ENCODE measurements at places on chromosomes 11 and 22. TPM values are rescaled to one million over a fixed set of nuclear protein-coding genes. Genes with fewer than 3 reads are reported as not detected.

GRCh38 chr11:130760515-130761125, 155.7 kb downstream of the SNX19 start:
- DNase-seq: no peak

DNA sequence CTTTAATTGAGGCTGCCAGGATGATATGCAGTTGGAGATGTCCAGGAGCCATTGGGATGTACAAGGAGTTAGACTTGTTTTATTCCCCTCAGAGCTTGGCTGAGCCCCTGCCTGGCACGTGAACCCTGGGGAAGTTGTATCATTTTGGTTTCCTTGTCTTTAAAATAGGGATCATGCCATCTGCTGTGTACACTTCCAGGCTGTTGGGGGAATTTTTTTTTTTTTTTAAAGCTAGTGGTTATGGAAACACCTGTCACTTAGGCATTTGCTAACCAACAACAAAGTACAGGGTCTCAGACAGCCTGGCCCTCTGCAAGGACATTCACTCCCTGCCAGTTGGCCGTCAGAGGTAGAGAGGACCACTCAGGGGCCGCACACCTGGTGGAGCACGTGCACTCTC, 8.5 kb upstream of the RAB1B start:
- no peak for DNase-seq

DNA sequence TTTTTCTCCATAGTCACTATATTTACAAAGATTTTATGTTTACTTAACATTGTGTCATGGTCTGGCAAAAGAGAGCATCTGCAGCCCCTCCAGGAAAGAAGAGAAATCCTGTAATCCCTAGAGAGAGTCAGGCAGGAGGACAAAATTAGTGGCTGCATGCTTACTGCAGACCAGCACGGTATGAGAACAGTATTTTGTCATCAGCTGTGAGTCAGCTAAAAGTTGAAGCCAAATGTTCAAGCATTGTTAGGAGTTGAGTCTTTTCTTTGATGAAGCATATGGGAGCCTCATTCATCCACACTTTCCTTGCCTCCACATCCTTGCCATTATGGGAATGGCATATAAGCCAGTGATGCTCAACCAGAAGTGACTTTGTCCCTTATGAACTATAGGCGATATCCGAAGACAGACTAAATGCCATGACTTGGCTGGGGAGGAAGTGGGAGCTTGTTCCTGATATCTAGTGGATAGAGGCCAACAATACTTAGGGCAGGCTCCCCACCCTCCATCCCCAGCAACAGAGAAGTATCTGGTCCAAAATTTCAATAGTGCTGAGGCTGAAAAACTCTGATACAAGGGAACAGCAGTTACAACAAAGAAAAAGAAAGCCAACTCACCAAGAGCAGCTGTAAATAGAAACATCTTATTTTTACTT, 112.0 kb upstream of the OR5AK2 start:
- no peak for DNase-seq

PES1 gene
- 74.3 TPM for polyA plus RNA-seq

OR51E2 gene
- polyA plus RNA-seq: 0.88 TPM

PPFIBP2 gene
- polyA plus RNA-seq: 57.9 TPM

DNA sequence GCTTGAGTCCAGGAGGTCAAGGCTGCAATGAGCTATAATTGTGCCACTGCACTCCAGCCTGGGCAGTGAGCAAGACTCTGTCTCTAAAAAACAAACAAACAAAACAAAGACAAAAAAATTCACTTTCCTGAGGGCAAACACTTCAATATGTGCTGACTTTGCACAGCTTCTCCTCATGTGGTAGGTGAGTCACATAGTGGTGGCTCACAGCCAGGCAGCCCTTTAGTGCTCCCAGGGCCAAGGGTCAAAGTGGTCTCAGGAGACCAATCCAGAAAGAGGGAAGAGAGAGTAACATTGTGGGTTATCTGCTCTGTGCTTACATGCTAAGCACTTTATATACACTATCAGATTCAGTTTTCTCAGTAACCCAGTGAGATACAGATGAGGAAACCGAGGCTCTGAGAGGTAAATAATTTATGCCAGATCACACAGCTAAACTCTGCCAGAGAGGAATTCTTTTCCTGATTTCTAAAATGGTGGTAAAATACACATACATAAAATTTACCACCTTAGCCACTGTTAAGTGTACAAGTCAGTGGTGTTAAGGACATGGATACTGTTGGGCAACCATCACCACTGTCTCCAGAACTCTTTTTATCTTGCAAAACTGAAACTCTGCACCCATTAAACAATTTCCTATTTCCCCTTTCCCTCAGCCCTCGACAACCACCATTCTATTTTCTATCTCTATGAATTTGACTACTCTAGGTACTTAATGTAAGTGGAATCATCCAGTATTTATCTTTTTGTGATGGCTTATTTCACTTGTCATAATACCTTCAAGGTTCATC, 231.7 kb upstream of the NARS2 start:
- DNase-seq: no peak

DNA sequence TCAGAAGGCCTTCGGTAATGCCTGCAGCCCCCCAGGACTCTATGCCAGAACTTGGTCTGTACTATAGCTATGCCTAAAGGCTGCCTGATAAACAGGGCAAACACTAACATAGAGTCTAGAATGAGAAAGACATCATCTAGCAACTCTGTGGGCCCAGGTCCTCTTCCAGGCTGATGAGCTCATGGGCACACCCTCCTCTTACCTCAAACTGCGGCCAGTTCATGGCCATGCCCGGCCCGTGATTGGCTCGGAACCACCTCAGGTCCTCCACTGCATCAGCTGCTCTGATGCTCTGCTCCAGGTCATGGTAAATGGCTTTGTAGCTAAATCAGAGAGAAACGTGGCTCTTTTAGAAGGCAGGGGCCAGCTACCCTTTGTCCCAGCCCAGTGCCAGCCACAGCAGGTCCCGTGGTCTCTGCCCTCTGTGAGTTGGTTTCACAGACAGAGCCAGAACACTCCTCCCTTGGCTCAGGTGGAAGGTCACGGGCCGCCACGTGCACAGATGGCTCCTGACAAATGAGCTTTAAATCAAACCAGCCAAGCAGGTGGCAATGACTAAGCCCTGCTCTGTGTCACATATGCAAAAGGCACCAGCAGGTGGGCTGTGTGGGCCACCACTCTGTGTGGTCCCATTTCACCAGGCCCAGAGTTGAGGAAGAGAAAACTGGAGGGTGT, 25.0 kb upstream of the ARFGAP3 start:
- no peak for DNase-seq

DNA sequence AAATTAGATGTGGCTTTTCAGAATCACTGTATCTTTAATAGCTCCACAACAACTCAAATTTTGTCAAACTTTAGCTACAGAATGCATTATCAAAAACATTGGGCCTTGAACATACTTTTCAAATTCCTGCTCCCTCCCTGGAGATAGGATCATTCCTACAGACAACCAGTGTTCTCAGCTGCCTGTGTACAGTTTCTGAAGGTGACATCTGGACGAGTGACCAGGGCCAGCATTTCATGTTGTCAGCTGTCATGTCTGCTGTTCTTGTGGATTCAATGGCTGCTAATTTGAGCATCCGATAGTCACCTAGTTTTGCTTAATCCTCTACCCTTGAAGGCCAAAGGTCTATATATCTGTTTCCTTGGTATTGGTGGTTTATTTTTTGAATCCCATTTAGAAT, 188.2 kb downstream of the DBX1 start:
- DNase-seq: no peak

GRCh38 chr11:10401256-10401655, 53.8 kb upstream of the AMPD3 start:
- DNase-seq: no peak

GRCh38 chr22:35589071-35589755, 27.9 kb downstream of the MB start:
- DNase-seq: no peak

DNA sequence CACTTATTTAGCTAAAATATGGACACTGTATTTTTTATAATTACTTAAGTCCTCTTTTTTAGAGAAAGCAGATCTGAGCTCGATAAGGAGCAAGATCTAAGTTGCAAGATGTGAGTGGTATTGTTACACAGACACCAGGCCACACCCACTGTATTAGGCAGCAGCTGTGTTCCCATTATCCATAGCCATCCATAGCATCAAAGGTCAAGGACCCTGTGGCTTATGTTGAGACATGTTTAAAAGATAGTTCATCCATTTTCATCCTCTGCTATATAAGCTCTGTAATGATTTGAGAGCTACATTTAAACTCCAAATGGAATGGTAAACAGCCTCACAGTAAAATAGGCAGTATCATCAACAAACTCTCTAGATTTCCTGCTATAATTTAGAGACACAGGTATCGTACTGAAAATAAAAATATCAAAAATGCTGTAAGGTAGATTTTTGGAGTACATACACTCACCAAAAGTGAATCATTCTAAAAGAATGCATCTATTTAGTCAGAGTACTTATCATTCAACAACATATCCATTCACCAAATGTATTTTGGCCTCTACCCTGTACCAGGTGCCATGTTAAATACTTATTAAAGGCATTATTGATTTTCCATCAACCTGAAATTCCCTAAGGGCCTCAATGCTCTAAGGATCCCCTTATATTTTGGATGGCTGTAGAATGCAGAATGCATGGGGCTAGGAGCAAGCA, 574.0 kb downstream of the LRRC4C start:
- DNase-seq: no peak

NRGN gene
- polyA plus RNA-seq: 27.5 TPM

DNA sequence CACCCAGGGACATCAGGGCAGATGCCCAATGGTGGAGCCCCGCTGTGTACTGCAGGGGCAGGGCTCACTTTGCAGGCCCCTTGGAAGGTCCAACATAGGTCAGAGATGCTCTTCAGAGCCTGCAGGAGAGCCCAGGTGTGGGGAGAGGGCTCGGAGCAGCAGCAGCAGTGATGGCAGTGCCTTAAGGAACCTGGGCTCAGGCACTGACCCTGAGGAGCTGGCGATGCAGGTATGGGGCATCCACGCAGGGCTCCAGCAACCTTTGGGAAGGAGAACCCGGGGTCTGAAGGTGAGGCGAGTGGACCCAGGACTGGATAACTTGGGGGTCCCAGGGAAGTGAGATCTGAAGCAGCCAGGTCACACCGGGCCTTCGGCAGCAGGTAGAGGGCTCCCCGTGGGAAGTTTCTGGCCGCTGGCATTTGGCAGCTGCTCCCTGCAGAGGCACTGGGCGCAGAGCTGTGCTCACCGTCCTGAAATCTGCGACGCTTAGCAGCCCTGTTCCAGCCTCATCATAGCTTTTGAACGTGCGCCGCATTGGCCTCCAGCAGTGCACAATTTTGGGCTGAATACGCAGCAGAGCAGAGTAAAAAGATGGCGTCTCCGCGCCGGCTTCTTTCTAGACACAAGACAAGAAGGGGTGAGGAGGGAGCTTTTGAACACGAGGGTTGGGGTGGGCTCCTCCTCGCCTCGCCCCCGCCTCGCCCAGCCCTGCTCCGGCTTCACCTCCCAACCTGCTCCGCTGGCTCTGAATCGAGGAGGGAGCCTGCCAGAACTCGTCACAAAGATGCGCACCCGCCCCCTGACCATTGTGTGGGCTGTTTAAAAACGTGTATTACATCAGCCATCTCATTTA, 118.8 kb downstream of the MPPED1 start:
- DNase-seq: no peak

DNA sequence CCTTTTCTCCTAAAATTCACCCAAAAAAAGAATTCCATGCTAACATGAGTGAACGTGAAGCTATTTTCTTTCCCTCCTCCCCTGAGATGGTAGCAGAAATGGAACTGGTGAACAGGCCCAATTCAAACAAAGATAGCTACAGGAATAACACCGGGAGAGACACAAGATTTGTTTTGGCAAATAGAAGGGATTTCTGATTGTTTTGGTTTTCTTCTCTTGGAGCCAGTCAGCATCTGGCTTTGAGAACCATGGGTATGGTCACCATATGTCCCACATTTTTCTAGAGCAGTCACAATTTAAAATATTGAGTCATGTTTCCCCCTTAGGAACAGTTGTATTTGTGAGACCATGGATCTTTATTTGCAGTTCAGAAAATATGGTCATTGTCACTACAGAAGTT, 214.1 kb downstream of the FAM76B start:
- no peak for DNase-seq

GRCh38 chr22:29883775-29884097, 762 bp downstream of the MTMR3 start:
- DNase-seq: no peak

- DNase-seq: no peak
Measured at GRCh38 chr22:25076336-25076735, 123.3 kb upstream of the CRYBB3 start.

LAYN gene
- polyA plus RNA-seq: 7.6 TPM
